ENCODE measurements at places on chromosomes 12 and 14.

- no peak for DNase-seq
Measured at GRCh38 chr12:1367331-1368291, 226.8 kb downstream of the FBXL14 start.

DNA sequence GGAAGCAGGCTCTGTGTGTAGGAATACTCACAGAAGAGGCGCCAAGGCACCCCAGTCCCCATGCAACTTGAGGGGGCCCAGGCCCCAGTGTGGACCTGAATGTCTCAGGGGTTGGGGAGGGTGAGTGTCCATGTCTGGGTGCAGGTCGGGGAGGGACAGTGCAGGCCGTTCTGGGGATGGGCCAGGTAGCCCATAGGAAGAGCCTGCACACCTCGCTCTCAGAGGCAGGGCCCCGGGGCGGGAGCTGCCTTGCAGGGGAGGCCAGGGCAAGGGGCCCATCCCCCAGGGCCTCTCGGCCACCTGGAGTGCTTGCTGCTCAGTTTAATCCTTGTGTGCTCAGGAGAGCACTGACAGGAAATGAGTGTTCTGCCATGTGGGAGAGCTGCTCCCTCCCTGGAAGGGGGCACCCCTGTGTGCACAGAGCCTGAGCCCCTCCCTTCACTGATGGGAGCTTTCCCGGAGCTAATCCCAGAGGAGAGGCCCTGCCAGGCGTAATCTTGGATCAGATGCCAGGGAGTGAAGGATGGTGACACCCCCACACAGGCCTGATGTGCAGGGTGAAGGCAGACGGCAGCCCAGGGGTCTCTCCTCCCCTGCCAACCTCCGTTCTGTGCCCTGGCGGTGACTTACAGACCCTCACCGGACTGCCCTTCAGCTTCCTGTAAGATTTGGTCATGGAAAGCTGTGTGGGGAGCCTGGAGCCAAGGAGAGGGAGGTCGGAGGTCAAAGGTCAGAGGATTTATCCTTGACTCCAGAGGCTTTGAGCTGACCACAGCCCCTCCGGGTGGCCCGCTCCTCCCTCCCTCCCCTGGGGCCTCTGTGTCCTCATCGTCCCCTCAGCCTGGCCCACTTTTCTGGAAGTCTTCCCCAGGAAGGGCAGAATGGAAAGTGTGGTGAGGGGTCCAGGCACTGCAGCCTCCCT is 24.4 kb upstream of the FBRSL1 start:
- DNase-seq, result no peak

DNA sequence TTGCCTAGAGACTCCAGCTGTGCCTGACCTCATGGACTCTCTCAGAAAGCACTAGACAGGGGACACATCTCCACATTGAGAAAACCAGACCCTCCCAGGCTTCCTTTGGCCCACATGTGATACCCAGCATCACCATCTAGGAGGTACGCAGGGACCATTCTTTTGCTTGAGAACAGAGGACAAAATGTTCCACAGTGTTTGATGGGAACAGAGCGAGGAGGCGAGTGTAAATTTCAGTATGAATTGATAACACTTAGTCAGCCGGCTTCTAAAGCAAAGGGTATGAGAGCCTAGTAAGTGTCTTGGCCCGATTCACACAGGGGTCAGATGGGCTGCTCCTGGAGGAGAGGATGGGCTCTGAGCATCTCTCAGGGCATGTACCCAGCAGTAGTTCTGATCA is 1052.4 kb downstream of the BCL11B start:
- no peak for DNase-seq

GRCh38 chr12:65492998-65493912 is 214.8 kb downstream of the MSRB3 start:
- no peak for DNase-seq

DNA sequence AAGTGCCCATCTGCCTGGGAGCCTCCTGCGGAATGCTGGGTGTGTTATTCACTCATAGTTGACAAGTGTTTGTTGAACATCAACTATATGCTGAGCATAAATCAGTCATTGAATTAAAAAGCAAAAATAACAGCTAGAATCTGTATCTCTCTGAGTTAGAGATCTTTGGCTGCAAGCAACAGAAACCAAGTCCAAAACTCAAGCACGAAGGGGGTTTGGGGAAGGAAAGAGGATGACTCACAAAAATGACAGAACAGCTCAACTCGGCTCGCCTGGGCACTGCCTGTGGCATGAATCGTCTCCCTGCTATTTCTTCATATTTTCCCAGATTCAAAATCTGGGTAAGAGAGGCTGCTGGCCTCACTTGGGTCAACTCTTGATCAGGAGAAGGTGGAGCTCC is 72.6 kb upstream of the NCOR2 start:
- peak; percentile 85 for DNase-seq

- DNase-seq, result no peak
Measured at GRCh38 chr12:1504895-1505311, 89.5 kb downstream of the FBXL14 start.

DNA sequence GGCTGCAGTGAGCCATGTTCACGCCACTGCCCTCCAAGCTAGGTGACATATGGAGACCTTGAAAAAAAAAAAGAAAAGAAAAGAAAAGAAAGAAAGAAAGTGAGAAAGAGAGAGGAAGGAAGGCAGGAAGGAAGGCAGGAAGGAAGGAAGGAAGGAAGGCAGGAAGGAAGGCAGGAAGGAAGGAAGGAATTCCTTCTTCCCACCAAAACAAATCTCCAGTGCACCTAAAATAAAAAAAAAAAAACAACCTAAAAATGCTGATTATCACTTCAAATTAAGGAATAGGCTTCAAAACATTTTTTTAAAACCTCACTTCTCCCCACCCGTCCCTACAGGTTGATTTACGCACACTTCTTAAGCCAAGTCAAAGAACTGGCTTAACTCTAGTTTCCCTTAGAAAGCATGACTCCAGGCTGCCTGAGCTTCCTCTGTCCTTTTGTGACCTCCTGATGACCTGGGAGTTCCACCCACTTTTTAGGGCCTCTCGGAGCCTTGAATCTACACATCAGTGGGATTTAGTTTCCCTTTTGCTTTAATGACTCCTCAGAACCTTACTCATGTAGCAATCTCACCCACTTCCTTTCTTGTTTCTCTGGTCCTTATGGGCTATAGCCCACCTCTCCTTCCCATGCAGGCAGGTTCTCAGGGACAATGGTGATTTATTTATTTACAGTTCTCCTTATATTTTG is 18.6 kb downstream of the DUSP6 start:
- DNase-seq, result peak; percentile 2

DNA sequence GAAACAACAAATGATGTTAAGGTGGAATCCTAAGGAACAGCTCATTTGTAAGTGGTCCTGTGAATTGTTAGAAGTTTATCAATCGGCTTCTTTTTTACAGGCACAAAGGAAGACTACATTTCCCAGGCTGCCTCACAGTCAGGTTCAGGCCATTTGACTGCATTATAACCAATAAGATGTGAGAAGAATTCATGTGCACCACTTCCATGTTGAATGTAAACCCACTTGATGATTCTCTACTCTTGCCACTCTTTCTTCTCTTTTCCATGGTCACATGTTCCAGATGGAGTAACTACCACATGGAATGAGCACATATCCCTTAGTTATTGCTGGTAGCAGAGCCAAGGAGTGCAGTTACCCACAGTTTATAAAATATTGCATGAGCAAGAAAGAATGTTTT is 67.1 kb upstream of the GZMB start:
- no peak for DNase-seq

DNA sequence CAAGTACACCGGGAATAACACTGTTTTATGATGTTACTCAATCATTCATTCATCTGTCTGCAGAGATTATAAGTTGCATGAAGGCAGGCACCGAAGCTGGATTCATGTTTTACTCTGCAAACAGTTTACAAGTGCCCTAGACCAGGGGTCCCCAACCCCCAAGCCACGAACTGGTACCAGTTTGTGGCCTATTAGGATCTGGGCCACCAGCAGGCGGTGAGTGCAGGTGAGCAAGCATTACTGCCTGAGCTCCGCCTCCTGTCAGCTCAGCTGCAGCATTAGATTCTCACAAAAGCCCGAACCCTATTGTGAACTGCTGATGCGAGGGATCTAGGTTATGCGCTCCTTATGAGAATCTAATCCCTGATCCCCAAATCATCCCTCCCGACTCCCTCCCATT is 38.1 kb upstream of the PLXNC1 start:
- no peak for DNase-seq

DNA sequence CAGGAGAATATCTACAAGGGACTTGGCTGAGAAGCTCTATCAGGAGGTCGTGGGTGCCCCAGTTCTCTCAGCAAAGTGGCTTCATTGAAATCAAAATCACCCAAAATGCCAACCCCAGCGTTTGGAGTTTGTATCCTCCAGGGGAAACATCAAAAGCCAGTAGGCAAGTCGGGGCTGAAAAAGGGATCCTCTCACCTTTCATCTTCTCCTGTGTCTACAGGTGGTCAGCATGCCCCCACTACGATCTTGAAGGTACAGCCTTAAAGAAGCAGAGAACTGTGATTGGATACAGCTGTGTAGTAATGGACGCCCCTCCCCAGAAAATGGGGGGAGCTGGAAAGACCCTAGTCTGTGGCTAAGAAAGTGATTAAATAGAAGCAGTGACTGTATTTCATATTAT is 22.2 kb downstream of the HRK start:
- no peak for DNase-seq

Measured in EH (cell line).